Tibial nerve (tissue), 4 donors: ENCODE measurements at places on chromosomes 13 and 19.

DNA sequence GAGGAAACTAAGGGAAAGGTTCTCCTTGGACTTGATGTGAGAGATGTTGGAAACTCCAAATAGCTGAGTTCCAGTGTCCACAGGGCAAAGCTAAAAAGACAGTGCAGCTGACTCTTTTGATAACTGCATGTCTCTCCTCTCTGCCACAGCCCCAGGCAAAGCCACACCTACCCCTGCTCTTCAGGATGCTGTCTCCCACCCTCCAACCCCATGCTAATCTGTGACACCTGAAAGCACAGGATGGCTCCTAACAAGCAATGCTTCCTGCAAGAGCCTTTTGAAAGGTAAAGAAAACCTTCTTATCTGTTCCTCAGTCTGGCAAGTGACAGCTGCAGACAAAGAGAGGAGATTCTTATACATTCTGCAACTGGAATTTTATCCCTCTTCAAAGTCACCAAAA, 14.5 kb downstream of the SLC46A3 start:
- no peak overlapping the region for H3K4me3 ChIP-seq
- H3K27ac ChIP-seq, result no peak overlapping the region
- no peak for DNase-seq
- no peaks in the 10 kb centered on the region for H3K27me3 ChIP-seq
- no peaks in the 10 kb centered on the region for H3K4me1 ChIP-seq

DNA sequence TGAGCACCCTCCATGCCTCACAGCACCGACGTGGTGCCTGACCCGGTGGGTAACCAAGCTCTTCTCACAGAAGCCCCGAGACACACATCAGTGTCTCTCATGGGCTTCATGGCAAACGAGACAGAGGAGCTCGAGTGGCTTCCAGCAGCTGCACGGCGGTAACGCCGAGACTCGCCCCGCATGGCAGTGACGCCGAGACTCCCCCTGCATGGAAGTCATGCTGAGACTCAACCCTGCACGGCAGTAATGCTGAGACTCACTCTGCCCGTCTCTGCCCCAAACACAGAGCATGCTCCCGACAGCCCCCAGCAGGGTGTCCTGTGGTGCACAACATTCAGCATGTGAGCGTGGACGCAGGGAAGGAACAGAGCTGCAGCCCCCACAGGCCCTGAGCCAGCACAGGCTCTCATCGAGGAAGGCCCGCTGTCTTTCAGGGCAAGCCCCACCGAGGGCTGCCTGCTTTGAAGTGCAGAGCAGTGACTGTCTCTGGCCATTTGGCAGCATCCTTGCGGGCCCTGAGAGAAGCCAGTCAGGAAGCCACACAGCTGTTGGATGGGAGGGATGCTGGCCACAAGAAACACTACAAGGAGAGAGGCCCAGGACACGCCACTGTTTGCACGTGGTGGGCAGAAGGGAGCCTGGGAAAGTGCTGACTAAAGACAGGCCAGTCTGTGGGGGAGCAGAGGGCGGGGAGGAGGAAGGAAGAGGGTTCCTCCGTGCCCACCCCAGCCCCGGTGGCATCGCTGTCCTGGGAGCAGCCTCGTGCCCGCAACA, 9.5 kb downstream of the GAS6 start:
- H3K27ac ChIP-seq, result no peak overlapping the region
- no peak for DNase-seq
- no peaks in the 10 kb centered on the region for H3K36me3 ChIP-seq
- H3K4me3 ChIP-seq, result no peak overlapping the region
- peaks cover 46% of the 10 kb centered on the region for H3K4me1 ChIP-seq

GRCh38 chr13:58806401-58806800, 1174.9 kb downstream of the PCDH17 start:
- no peak overlapping the region for H3K27ac ChIP-seq
- H3K4me1 ChIP-seq, result no peaks in the 10 kb centered on the region
- no peaks in the 10 kb centered on the region for H3K36me3 ChIP-seq
- no peak for DNase-seq
- H3K4me3 ChIP-seq, result no peak overlapping the region

- H3K27ac ChIP-seq, result peak overlapping the region; percentile 84
- H3K4me3 ChIP-seq, result peak overlapping the region; percentile 70
- DNase-seq, result no peak
Measured at GRCh38 chr13:41457589-41458186, 338 bp downstream of the RGCC start.

DNA sequence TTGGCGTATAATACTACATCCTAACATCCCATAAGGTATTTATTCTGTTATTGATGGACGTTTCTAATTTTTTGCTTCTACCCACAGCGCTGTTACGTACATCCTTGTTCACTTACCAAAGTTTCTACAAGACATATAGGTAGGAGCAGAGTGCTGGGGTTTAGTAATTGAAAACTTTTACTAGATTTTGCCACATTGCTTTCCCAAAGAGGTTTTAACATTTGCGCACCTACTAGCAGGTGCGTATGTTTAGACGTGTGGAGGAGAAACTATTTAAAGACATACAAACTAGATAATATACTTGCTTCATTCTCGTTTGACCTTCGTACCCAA, 559 bp upstream of the RPL21 start:
- peaks cover 23% of the 10 kb centered on the region for H3K36me3 ChIP-seq
- H3K4me3 ChIP-seq, result peak overlapping the region; percentile 91
- peaks cover 20% of the 10 kb centered on the region for H3K4me1 ChIP-seq
- H3K27me3 ChIP-seq, result no peaks in the 10 kb centered on the region
- no peak for DNase-seq

- no peaks in the 10 kb centered on the region for H3K36me3 ChIP-seq
- H3K4me1 ChIP-seq, result peaks cover 28% of the 10 kb centered on the region
- H3K4me3 ChIP-seq, result peak within 1 kb of the TSS; percentile 79
- DNase-seq, result peak; percentile 95
Measured at GRCh38 chr19:40750874-40751537, at the start of gene SNRPA. TSS of gene SNRPA (plus strand) at chr19:40751203. CDS start at chr19:40751409, 206 bp downstream.

- DNase-seq, result no peak
- no peaks in the 10 kb centered on the region for H3K36me3 ChIP-seq
- peaks cover 15% of the 10 kb centered on the region for H3K4me1 ChIP-seq
- H3K27ac ChIP-seq, result no peak overlapping the region
Measured at GRCh38 chr19:50324331-50324730, 4.8 kb downstream of the KCNC3 start.

- H3K36me3 ChIP-seq, result no peaks in the 10 kb centered on the region
- no peaks in the 10 kb centered on the region for H3K27me3 ChIP-seq
- H3K27ac ChIP-seq, result no peak overlapping the region
- H3K4me1 ChIP-seq, result peaks cover 8% of the 10 kb centered on the region
Measured at GRCh38 chr13:111661052-111661451, 340.6 kb downstream of the TEX29 start.

GRCh38 chr13:48542581-48543341, 9.9 kb upstream of the RCBTB2 start:
- no peak overlapping the region for H3K27ac ChIP-seq
- peaks cover 6% of the 10 kb centered on the region for H3K4me1 ChIP-seq
- no peaks in the 10 kb centered on the region for H3K27me3 ChIP-seq
- H3K4me3 ChIP-seq, result no peak overlapping the region

GRCh38 chr19:46347985-46348384, 1.1 kb downstream of the PPP5C start:
- H3K27ac ChIP-seq, result peak overlapping the region; percentile 91
- H3K27me3 ChIP-seq, result no peaks in the 10 kb centered on the region
- peaks cover 55% of the 10 kb centered on the region for H3K4me1 ChIP-seq
- H3K36me3 ChIP-seq, result peaks cover 3% of the 10 kb centered on the region
- no peak for DNase-seq

DNA sequence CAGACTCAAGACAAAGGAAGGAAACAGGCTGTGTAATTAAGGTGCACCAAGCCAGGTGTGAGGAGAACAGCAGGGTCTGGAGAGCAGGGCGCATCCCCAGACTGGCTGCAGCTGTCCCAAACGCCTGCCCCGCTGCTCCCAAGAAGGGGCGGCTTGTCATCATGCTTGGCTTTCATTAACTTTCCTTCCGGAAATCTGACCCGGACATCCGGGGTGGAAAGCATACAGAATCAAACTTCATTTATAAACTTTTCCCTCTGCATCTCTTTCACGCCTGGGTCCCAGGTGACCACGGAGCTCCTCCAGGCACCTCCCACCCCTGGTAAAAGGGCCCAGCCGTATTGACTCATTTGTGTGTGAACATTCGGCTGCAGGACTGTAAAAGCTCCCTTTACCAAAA, 31.7 kb downstream of the TSHZ3 start:
- H3K27me3 ChIP-seq, result no peaks in the 10 kb centered on the region
- H3K4me1 ChIP-seq, result no peaks in the 10 kb centered on the region
- peak overlapping the region; percentile 65 for H3K27ac ChIP-seq
- H3K4me3 ChIP-seq, result no peak overlapping the region
- no peak for DNase-seq

GRCh38 chr13:109494925-109495369, 291.4 kb downstream of the IRS2 start:
- H3K4me1 ChIP-seq, result no peaks in the 10 kb centered on the region
- no peak overlapping the region for H3K4me3 ChIP-seq
- no peaks in the 10 kb centered on the region for H3K27me3 ChIP-seq
- H3K36me3 ChIP-seq, result no peaks in the 10 kb centered on the region
- H3K27ac ChIP-seq, result no peak overlapping the region

GRCh38 chr19:43956827-43957226, 5.8 kb downstream of the ZNF221 start:
- H3K27me3 ChIP-seq, result no peaks in the 10 kb centered on the region
- no peak overlapping the region for H3K27ac ChIP-seq
- DNase-seq, result no peak
- no peak overlapping the region for H3K4me3 ChIP-seq

- H3K36me3 ChIP-seq, result no peaks in the 10 kb centered on the region
- no peak for DNase-seq
- no peak overlapping the region for H3K4me3 ChIP-seq
- no peaks in the 10 kb centered on the region for H3K4me1 ChIP-seq
- H3K27ac ChIP-seq, result no peak overlapping the region
Measured at GRCh38 chr13:95471960-95472359, 80.6 kb upstream of the CLDN10 start.

DNA sequence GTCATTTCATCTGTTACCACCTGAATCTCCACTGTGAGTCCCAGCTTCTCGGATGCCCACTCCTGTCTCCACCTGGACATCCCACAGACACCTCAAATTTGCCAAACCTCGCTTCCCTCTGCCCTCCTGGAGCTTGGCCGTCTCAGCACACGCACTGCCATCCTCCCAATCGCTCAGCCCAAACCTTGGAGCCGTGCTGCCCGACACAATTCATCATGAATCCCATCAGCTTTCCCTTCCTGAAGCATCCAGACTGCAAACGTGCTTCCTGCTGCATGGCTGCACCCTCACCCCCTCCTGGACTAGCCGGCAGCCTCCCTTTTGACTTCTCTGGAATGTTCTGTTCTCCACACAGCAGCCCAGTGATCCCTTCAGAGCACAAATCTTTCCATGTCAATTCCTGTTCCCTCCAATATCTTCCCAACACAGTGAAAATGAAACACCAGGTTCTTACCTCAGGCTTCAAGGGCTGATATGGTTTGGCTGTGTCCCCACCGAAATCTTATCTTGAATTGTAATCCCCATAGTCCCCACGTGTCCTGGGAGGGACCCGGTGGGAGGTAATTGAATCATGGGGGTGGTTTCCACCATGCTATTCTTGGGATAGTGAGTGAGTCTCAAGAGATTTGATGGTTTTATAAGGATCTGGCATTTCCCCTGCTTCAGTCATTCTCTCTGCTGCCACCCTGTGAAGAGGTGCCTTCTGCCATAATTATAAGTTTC, 1.1 kb upstream of the PROZ start:
- no peak overlapping the region for H3K27ac ChIP-seq
- no peaks in the 10 kb centered on the region for H3K36me3 ChIP-seq
- H3K27me3 ChIP-seq, result no peaks in the 10 kb centered on the region
- peaks cover 16% of the 10 kb centered on the region for H3K4me1 ChIP-seq

DNA sequence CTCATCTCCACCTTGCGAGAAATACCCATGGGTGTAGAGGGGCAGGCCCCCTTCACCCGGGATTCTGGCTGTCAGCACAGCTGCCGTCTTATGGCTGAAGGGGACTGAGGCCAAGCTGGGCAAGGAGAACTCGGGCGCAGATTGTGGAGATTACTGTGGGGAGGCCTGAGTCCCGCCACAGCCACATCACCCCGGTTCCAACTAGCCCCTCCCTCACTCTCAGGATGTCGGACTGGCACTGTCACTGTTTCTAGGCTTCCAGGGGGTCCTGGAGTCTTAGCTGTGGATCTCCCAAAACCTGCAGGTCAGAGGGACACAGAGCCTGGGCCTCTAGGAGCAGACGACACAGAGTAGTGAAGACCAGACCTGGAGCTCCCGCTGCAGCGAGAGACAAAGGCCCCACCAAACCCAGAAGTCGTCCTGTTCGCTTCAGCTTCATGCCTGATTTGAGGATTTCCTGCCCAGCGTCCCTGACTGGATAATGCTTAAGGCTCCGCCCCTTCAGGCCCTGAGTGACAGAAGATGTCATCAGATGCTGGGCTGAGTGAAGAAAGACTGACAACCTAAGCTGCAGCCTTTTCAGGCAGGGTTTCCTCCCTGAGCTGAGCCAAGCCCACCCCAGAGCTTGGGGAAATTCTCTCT, 55.8 kb downstream of the ZNF93 start:
- H3K4me1 ChIP-seq, result no peaks in the 10 kb centered on the region
- H3K27me3 ChIP-seq, result no peaks in the 10 kb centered on the region
- H3K27ac ChIP-seq, result no peak overlapping the region
- DNase-seq, result no peak
- H3K4me3 ChIP-seq, result no peak overlapping the region
- H3K36me3 ChIP-seq, result no peaks in the 10 kb centered on the region

DNA sequence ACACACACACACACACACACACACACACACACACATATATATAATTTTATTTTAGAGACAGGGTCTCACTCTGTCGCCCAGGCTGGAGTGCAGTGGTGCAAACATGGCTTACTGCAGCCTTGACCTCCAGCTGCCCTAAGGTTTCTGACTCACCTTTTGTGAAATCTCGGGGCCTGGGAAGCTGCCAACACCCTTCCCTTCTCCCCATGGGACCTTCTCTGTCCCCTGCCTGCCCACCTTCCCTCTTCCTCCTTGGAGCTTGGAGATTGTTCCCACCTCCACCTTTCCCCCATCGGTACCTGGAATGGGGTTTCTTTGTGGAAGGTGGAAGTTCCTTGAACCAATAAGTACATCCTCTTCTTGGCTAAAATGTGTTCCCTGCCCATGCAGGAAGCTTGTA, 6.3 kb downstream of the ARRDC5 start:
- DNase-seq, result no peak
- no peaks in the 10 kb centered on the region for H3K4me1 ChIP-seq
- H3K4me3 ChIP-seq, result no peak overlapping the region
- H3K36me3 ChIP-seq, result no peaks in the 10 kb centered on the region
- no peak overlapping the region for H3K27ac ChIP-seq
- no peaks in the 10 kb centered on the region for H3K27me3 ChIP-seq
